T-helper 22 cell (primary cell): ENCODE measurements at places on chromosomes 5 and 9.

GRCh38 chr5:180718810-180719453 is 20.9 kb downstream of the OR2Y1 start:
- no peak for DNase-seq

GRCh38 chr9:135315572-135315971 is 164.0 kb upstream of the PPP1R26 start:
- no peak for DNase-seq

GRCh38 chr9:94853887-94854286 is 127.4 kb downstream of the AOPEP start:
- no peak for DNase-seq

DNA sequence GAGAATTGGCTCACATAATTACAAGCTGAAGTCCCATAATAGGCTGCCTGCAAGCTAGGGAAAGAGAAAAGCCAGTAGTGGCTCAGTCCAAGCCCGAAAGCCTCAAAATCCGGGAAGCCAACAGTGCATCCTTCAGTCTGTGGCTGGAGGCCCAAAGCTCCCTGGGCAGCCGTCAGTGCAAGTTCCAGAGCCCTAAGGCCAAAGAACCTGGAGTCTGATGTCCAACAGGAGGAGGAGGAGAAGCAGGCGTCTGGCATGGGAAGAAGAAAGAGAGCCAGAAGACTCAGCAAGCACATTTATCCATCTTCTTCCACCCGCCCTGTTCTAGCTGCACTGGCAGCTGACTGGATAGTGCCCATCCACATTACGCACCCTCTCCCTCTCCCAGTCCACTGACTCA is 213.4 kb downstream of the GAS1 start:
- no peak for DNase-seq

DNA sequence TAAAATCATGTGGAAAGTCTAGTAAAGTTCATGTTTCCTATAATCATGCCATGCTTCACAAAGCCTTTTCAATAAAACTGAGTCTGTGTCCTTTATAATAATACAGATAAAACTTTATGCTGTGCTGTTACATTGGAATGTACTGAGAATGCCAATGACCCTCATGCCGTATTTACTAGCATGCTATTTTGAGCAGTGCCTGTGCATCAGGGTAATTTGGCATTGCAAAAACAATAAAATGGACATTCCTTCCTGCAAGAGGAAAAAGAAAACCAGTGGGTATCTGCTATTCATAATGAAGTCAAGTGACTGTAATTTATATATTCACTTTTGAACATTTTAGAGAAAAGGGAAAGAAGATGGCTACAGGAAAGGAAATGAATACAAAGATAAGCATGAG is 159.0 kb downstream of the PBX3 start:
- no peak for DNase-seq

GRCh38 chr9:89455356-89455824 is 42.5 kb downstream of the SEMA4D start:
- no peak for DNase-seq

- DNase-seq = peak; percentile 53
Measured at GRCh38 chr5:157252711-157253465, 13.0 kb upstream of the CYFIP2 start.

DNA sequence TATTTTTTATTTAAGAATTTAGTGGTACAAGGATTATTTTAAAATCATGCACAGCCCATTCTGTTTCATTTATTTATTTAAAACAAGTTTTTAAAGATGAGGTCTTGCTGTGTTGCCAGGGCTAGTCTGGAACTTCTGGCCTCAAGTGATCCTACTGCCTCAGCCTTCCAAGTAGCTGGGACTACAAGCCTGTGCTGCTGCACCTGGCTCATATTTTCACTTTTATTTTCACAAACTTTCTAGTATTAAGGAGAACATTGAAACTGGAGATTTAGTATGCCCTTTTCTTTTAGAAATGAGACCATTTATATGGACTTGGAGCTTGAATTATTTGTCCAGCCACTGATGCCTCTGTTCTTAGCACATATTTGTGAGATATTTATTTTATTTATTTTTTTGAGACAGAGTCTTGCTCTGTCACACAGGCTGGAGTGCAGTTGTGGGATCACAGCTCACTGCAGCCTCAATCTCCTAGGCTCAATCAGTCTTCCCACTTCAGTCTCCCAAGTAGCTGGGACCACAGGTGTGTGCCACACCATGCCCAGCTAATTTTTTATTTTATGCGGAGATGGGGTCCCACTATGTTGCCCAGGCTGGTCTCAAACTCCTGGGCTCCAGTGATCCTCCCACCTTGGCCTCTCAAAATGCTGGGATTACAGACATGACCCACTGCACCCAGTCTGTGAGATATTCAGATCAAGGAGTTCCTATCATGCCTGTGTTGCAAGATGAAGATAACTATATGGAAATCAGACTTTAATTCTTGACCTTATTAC is 7.4 kb downstream of the DMXL1 start:
- no peak for DNase-seq

- no peak for DNase-seq
Measured at GRCh38 chr5:83636156-83636555, 84.5 kb downstream of the HAPLN1 start.

DNA sequence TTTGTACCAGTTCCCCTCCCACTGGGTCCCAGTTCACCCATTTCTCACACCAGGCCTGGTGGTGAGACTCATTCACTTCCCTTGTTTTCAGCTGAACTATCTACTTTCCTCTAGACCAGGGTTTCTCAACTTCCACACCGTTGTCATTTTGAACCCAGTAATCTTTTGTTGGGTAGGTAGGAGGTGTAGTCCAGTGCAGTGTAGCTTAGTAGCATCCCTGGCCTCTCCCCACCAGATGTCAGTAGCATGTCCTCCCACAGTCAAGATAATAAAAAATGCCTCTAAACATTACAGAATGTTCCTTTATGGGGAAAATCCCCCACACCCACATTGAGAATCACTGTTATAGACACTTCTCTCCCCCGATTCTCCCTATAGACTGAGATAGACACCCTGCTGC is 299.1 kb downstream of the EPB41L4A start:
- no peak for DNase-seq

DNA sequence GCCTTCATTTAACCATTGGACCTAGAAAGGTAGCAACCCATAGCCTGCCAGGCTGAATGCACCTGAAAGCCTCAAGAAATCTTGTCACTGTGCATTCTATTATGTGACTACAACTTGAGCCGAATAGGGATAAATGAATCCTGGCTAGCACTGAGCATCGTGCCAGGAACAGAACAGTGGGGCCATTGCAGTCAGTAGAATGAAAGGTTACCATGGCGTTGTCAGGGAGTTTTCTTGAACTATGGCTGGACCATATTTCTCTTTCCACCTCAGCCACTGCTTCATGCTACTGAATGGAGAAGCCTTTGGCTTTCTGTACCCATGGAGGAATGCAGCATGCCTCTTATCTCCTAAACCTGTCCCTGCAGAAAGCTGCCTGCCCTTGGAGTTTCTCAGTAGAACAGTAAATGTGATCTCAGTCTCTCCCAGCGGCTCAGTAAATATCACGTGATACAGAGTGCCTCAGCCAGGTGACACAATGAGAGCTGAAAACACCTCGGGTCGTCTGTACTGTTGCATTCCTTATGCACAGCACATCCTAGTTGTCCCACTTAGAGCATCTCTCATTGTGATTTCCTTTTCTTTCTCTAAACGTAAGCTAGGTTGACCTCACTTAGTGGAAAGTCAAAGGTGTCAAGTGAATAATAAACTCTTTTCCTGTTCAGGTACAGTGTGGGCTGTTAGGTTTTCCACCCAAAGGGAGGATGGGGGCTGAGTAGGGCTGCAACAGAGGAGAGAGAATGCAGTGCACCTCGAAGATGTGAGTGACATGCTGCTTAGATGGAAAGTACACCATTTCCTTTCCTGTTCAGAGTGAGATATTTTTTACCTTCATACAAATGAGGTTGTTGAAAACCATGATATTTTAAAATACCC is 115.3 kb downstream of the MACIR start:
- DNase-seq = no peak

DNA sequence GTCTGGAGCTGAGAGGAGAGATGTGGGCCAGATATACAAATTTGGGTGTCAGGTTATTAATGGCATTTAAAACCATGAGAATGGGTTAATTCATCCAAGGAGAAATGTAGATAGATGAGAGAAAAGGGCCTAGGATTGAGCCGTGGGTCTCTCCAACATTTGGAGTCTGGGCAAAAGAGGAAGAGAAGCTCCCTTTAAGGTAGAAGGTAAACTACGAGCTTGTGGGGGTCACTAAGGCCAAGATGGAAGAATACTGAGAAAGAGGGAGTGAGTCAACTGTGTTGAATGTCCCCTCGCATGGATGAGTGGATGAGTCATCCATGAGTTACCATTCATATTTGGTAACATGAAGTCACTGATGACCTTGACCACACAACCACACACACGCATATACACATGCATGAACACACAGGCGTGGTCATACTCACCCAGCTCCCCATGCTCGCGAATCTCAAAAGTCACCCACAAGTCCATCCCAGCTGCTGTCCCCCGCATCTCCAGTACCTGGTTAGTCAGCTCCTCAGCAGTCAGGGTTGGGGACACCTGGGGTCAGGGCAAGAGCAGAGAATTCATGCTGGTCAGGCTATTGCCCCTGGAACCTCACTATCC is 6.8 kb upstream of the FCHSD1 start:
- DNase-seq = no peak

GRCh38 chr5:77921094-77921768 is 145.1 kb upstream of the TBCA start:
- no peak for DNase-seq

DNA sequence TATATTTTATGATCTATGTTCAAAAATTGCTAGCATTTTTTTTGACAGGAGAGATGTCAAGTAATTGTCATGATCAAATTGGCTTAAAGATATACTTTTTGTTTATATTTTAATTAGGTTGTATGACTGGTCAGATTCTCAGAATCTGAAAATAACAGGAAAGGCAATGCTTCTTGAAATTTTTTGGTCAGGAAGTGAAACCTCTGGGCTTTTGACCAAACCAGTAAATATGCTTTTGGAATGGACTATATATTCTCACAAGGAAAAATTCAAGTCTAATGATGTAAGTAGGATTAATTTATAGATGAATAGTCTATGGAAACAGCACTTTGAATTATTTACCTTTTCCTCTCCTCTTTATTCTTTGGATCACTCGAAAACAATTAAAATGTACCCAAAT is 52.3 kb downstream of the SLF1 start:
- no peak for DNase-seq

- no peak for DNase-seq
Measured at GRCh38 chr9:7366121-7366520, 433.5 kb downstream of the DMAC1 start.

DNA sequence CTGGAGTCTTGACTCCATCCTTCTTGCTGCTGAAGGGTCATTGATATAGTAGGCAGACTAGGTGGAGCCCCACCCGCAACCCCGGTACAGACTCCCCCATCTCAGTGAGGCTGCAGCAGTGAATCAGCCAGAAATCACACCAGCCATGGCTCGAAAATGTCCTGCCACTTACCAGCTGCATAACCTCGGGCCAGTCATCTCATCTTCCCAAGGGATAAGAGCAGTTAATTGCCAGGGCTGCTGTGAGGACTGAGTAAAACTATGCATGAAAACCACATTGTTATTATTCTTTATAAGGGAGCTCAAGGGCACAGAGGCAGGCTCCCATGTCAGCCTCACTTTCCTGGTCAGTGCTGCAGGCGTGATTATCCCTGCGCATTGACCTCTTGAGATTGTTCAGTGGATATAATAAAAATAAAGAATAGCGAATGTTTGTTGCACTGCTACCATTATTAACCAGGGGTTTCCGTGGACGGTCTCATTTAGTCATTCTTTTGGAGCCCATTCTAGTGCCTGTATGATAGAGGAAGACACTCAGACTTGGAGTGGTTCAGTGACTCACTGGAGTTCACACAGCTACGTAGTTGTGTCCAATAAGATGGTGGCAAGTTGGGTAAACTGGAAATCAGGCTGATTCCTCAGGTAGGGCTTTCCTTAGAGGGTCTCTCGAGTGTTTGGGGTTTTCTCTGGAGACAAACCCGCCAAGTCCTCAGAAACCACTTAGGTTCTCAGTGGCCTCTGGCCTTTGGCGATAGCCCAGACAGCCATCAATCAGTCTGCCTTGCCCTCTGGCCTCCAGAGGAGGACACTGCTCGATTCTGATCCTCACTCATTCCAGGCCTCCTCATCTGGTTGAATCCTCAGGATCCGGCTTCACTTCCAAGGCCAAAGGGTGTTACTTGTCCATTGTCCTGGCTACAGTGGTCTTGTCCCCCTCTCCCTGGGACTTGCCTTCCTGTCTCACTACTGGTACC is 39.9 kb downstream of the COL15A1 start:
- no peak for DNase-seq

GRCh38 chr5:106311230-106311915 is 1359.4 kb downstream of the EFNA5 start:
- DNase-seq = no peak

DNA sequence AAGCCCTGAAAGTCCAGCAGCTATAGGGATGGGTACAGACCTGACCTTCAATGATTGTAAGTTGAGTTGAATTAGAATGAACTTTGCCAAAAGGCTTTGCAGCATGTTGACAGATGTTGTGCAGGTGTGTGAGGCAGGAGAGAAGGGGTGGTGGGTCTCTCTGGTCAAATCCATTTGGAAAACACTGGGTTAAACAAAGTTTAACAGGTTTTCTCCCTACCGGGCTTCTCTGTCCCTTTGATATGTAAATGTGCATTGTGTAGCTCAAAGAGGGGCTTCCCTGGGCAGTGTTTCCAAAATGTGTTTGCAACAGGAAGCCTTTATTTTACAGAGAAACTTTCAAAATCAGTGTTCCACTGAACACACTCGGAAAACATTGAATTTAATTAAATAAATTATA is 72.1 kb upstream of the BRINP1 start:
- no peak for DNase-seq

- no peak for DNase-seq
Measured at GRCh38 chr5:36772276-36773140, 104.1 kb upstream of the NIPBL start.

GRCh38 chr5:170285181-170285580 is 12.4 kb downstream of the LCP2 start:
- DNase-seq = no peak

DNA sequence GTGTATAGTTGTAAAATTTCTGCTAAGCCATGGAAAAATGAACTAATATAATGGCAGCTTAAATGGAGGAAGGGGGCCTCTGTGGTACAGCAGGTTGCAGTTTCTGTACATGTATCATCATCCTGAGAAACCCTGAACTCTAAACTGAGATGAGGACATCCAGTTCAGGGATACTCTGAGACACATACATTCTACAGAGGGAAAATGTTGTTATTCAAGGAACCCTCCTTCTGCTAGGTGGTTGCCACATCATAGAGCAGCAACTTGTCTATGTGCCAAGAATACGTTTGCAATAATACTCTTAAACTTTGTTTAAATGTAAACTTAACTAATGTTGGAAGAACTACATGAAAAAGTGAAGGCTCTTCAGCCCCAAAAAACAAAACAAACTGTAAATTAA is 1310.8 kb upstream of the WWC1 start:
- DNase-seq = no peak

- no peak for DNase-seq
Measured at GRCh38 chr9:16154521-16155078, 601.8 kb downstream of the CCDC171 start.
